Stimulated activated CD8-positive, alpha-beta memory T cell treated with anti-CD3 and anti-CD28 coated beads, Interleukin-7, amount 100 ng/mL, for 48 hours (primary cell): ENCODE measurements at places on chromosomes 16 and 17.
A peak's percentile ranks its signal among the peaks of the same experiment; 100 is the strongest.

DNA sequence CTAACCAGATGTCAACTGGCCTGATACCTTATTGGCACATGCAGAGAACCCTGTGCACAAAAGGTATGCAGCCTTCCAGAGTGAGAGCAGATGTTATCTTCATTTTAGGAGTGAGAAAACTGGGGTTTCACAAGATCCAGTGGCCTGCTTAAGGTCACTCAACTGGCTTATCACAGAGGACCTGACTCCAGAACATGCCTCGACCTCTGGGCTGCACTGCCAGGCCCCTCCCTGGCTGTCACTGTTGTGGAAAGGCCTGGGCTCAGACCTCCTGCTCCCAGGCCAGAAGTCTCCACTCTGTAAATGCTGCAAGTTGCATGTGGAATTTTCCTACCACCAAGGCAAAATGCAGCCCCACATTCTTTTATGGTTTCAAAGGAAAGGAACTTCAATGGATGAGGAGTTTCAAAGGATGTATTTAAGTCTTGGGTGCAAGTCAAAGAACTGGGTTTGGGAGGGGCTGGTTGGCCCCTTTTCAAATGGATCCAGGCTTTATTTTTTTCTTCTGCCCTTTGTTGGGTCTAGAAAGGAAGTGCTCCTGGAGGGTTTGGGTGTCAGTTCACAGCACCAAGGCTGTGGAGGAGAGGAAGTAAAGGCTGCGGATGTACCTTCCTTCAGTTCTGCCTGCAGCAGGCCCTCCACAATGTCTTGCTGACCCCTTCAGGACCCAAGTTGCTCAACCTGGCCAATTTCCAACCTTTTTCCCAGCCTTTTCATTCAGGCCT lies 30.4 kb upstream of the SMPD3 start:
- no peak for DNase-seq

DNA sequence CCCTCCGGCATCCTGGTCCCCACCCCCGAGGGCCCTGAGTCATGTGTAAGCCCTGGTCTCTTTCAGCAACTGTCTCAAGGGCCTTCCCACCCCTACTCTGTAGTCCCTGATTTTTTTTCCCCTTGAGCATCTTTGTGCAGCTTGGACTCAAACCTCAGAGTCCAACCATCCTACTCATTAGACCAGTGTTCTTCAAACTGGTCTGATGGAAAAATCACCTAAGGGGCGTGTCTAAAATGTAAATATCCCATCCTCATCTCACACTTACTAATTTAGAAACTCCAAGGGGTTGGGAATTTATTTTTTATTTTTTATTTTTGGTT lies 624 bp downstream of the G6PC3 start:
- no peak for DNase-seq

- DNase-seq, result no peak
Measured at GRCh38 chr17:72614871-72615626, 477.4 kb downstream of the SLC39A11 start.

GRCh38 chr16:9072806-9073341 lies 18.6 kb upstream of the HAPSTR1 start:
- peak; percentile 60 for DNase-seq
